ENCODE measurements at places on chromosomes 4 and X.

- no peak for DNase-seq
Measured at GRCh38 chrX:83469551-83469950, 38.5 kb upstream of the POU3F4 start.

- DNase-seq, result no peak
Measured at GRCh38 chr4:25160714-25161592, 704 bp upstream of the SEPSECS start.

DNA sequence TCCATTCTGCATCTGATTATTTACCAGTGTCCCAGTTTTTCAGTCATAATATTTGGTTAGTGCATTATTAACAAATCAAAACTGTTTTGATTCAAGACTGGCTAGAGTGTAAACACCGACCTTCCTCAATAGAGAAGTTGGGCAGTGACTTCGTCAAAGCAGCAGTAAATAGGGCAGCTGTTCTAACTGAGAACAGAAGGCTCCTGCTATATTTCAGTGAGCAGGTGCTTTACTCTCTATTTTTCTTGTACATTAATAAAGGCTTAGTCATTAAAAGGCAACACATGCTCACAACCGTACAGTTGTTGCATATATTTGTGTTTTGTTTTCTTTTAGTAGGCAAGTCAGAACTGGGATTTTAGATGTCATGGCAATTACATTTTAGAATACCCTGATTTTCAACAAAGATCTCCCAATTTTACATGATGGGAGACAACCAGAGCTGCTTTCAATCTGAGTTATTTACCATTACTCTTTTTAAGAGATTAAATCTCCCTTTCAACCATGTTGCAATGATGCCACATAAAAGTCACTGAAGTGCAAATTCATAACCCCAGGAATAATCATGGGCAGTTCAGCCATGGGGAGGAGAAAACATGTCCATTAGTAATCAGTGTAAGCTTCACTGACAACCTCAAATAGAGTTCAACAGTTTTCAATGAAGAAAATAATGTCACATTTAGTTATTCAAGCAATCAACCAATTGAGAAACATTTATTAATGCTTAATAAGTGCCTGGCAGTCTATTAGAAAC lies 233.3 kb downstream of the NDST4 start:
- DNase-seq, result no peak

DNA sequence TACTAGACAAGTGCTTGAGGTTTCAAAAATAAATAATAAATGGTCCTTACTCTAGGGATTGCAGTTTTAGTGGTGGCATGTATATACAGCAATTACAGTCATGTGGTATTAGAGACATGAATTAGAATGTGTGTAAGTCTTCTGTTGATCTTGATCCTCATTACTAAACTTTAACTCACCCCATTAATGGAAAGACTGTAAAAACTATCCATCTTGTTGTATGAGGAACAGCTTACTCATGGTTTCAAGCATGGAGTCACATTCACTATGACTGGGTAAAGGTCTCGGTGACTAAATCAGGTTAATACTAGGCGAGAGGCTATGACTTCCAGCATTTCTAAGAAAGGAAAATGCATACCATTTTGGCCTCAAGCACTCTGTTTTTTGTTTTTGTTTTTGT lies 107.0 kb upstream of the HPGD start:
- no peak for DNase-seq

GRCh38 chr4:73885574-73886267 lies 16.5 kb downstream of the CXCL1 start:
- DNase-seq, result no peak

- peak; percentile 9 for DNase-seq
Measured at GRCh38 chr4:93791570-93792195, 36.9 kb upstream of the ATOH1 start.

GRCh38 chr4:120331486-120332370 lies 265.1 kb upstream of the MAD2L1 start:
- DNase-seq, result peak; percentile 14

- no peak for DNase-seq
Measured at GRCh38 chr4:120025516-120025915, 41.1 kb downstream of the MAD2L1 start.

DNA sequence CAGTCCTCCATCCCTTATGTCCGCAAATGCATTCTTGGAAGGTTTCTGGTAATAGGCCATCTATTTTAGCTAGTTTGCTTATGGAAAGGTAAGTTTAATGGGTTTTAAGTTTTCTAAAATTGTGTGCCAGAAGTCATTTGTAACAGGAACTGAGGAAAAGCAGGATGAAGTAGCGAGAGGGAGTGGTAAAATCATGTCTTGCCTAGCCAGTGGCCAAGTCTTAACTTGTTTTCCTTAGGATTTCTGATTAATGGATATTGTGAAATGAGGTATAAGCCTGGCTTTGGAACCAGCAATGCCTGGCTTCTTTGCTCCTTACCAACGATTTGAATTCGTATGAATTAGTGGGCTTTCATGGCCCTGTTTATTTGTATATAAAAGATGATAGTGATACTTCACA lies 7.3 kb downstream of the SEC24B start:
- no peak for DNase-seq

DNA sequence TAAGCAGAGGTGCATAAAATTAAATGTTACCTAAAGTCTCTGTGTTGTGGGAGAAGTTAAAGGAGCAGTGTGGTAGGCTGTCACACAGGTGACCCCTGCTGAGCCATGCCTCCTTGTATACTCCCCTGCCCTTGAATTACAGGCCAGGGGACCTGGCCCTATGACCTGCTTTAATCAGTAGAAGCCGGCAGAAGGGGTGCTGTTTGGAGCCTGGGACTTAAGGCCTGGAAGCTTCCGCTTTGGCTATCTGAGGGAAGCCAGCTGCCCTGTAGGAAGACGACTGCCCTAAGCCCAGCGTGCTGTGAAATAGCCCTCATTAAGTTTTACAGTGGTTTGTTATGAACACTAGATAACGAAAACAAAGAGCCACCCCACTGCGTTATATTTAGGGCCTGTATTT lies 34.1 kb downstream of the SPINK2 start:
- DNase-seq, result no peak

- DNase-seq, result no peak
Measured at GRCh38 chr4:25790024-25790423, 72.8 kb downstream of the SEL1L3 start.

GRCh38 chr4:20598626-20599025 lies 101.6 kb upstream of the PACRGL start:
- DNase-seq, result no peak

GRCh38 chr4:40963897-40964478 lies 214.2 kb downstream of the NSUN7 start:
- no peak for DNase-seq

- no peak for DNase-seq
Measured at GRCh38 chr4:168516841-168517240, 20.0 kb downstream of the PALLD start.

- peak; percentile 59 for DNase-seq
Measured at GRCh38 chr4:78864405-78865024, 74.7 kb downstream of the PAQR3 start.

DNA sequence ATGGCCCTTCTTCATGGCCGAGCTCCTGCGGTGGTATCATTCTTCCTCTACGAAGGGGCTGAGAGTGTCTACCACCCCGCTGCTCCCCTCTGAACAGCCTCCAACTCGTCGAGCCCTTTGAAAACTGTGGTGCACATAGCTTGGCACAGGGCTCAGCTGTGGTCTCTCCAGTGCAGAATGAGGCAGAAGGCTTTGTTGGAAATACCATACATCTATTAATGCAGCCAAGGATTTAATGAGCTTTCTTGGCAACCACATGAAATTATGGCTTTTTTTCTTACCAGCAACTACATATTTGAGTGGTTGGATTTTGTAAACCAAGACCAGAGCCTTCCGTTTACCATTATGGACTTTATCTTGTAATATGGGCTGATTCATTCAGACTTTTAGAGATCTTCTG lies 61.7 kb upstream of the CBR4 start:
- no peak for DNase-seq

- no peak for DNase-seq
Measured at GRCh38 chr4:174521800-174522182, 497 bp downstream of the HPGD start.

DNA sequence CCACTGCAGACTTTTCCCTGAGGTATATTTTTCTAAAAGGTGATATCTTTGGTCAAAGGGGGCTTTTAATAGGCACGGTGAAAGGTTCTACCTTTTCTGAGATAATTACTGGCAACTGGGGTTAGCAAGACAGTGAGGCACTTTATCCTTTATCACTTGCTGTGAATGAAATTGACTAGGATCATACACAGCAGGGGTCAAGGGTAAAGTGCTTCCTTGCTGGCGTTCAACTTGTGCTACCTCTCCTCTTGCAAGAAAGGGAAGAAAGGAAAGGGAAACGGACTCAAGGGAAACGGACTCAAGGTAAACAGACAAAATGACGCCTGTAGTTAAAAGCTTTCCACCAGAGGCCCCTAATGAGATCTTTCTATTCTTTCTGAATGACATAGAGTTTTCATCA lies 78.6 kb upstream of the RAPGEF2 start:
- no peak for DNase-seq

GRCh38 chr4:184397516-184398163 lies 76.7 kb downstream of the IRF2 start:
- no peak for DNase-seq

DNA sequence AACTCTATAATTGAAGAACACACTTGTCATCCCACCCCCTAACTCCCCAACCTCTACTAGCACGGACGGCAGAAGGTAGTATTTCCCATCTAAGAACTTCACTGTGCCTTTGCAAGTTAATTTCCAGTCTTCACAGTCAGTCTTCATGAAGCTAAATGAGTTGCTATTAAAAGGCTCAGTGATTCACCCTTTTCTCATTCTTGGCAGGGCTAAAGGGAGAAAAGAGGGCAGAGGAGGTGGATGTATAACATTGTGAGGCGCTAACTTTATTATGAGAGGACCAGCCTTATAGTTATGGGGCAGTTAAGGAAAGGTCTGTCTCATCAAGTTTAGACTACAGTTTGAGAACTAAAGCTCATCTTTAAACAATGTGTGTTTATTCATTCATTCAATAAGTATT lies 161.0 kb upstream of the S100G start:
- no peak for DNase-seq

DNA sequence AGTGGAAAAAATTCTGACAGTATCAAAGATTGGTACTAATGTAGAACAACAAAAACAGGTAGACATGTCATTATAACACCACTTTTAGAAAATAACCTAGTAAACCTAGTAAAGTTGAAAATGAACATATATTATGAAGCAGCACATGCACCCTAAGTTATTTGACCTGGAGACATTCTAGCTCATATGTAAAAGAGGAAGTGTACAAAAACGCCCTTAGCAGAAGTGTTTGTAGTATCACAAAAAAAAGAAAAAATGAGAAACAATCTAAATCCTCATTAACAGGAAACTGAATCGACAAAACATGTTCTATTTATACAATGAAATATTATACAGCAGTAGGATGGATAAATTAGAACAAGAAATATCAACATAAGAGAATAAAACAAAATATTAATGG lies 318.9 kb upstream of the PPP1R2C start:
- DNase-seq, result no peak

DNA sequence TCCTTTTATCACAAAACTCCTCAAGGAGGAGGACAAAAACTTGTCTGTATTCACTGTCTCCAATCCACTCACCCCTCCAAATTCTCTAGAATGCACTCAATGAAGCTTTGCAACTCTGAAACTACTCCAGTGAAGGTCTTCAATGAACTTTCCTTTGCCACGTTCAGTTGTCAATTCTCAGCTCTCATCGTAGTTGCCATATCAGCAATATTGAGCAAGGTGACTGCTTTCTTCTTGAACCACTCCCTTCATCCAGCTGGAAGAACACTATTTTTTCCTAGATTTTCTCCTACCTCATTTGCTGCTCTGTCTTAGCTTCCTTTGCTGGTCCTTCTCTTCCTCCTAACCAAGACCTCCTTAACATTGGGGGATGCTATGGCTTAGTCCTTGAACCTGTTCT lies 191.8 kb downstream of the KDR start:
- no peak for DNase-seq

DNA sequence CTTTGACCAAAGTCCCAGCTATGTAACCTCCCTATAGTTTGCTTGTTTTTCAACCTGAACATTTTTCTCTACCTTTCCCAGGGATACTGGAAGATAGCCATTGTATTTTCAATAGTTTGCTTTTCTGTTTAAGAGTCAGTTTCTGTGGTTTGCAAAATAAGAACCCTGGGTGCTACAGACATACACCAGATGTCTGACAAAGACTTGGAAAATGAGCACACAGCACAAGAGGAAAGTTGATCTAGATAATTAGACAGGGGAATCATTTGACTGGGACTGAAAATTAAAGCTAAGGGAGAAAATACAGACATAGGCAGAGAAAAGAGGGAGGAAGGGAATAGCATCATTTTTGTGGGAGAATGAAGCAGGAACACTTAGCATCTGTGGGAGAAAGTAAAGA lies 218.3 kb upstream of the CNKSR2 start:
- no peak for DNase-seq

DNA sequence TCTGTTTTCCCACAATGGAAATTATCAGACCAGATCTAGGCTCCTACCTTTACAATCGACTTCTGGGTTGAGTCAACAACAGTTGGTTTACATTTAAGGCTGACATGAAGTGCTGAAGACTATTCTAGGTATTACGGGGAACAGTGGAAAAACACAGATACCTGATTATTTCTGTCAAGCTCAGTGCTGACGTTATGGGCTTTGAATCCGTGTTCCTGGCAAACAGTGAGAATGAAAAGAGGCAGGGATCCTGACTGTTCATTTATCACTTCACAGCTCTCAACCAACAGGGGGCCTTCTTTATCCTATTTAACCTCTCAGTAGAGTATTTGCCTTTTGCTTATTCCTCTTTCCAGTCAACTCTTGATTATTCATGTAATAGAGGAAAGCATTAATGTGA lies 43.1 kb downstream of the TMEM164 start:
- no peak for DNase-seq

DNA sequence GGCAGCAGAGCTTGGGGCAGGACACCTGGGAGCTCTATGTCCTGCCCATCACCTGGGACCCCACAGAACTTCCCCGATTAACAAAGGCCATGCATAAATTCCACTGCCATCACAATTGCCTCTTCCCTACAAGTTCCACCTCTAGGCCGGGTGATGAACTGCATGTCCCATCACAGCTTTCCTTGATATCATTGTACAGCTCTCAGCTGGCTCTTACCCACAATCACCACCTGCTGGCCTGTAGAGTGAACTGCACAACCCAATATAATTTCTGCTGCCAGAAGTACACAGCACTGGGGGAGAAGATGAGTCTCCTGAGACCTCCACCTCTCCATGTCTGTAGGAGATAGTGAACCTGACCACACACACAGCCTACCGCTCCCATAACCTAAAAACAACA lies 285.0 kb upstream of the AADAT start:
- DNase-seq, result no peak

GRCh38 chrX:22652596-22652995 lies 347.2 kb upstream of the DDX53 start:
- DNase-seq, result no peak

DNA sequence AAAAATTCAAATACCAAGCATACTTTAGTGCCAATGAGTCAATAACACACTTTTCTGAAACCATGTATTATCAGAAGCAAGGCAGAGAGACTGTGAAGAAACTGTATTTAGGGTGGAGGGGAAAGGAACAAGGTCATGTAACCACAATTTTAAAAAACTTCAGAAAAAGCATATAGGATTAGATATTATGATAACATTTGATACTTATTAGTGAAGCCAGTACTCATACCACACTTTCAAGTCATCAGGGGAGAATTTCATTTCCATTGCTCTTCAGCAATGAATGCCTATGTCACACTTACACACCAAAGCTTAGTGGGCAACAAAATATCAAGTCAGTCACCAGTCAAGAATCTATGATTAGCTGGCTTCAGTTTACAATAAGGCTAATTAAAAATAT lies 602.2 kb downstream of the IL15 start:
- DNase-seq, result peak; percentile 38

All from non-pigmented ciliary epithelial cell (primary cell).